Thymus (tissue), 14 donors: ENCODE measurements at places on chromosomes 6 and 20. TPM values are rescaled to one million over a fixed set of nuclear protein-coding genes. Genes with fewer than 3 reads are reported as not detected.

- H3K27ac ChIP-seq: no peak overlapping the region
- H3K4me1 ChIP-seq: no peaks in the 10 kb centered on the region
- H3K36me3 ChIP-seq: no peaks in the 10 kb centered on the region
- DNase-seq: no peak
These were observed 44.0 kb upstream of the POU5F1 start for GRCh38 chr6:31214516-31214915.

- no peaks in the 10 kb centered on the region for H3K4me1 ChIP-seq
- H3K27ac ChIP-seq: no peak overlapping the region
- no peaks in the 10 kb centered on the region for H3K36me3 ChIP-seq
- no peak overlapping the region for H3K4me3 ChIP-seq
- no peak for DNase-seq
- no peaks in the 10 kb centered on the region for H3K27me3 ChIP-seq
These were observed 32.5 kb upstream of the MCUR1 start for GRCh38 chr6:13846841-13847240.

- no peaks in the 10 kb centered on the region for H3K36me3 ChIP-seq
- no peak overlapping the region for H3K27ac ChIP-seq
- H3K4me3 ChIP-seq: no peak overlapping the region
- H3K4me1 ChIP-seq: no peaks in the 10 kb centered on the region
- no peak for DNase-seq
These were observed 11.3 kb downstream of the SLC2A12 start for GRCh38 chr6:134041093-134041492.

GRCh38 chr6:130843575-130844320, 16.5 kb downstream of the SMLR1 start:
- DNase-seq: peak; percentile 48
- no peaks in the 10 kb centered on the region for H3K27me3 ChIP-seq
- H3K4me3 ChIP-seq: no peak overlapping the region
- H3K4me1 ChIP-seq: no peaks in the 10 kb centered on the region

DNA sequence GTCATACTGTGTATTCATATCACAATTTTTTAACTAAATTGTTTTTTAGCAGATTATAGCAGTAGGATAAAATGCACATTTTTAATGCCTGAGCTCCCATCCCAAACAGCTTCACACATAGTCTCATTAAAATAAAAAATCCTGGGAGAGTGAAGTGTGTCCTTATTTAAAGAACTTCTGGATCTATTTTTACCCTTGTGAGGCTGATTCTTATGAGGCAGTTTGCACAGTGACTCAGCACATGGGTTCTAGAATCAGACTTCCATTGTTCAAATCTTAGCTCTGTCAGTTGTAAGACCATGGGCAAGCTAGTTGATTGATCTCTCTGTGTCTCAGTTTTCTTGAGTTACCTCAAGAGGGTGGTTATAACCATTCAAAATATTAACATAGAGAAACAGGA, 72.3 kb downstream of the MACROD2 start:
- no peak overlapping the region for H3K4me3 ChIP-seq
- no peak for DNase-seq
- no peaks in the 10 kb centered on the region for H3K36me3 ChIP-seq
- H3K27ac ChIP-seq: no peak overlapping the region
- no peaks in the 10 kb centered on the region for H3K4me1 ChIP-seq

DNA sequence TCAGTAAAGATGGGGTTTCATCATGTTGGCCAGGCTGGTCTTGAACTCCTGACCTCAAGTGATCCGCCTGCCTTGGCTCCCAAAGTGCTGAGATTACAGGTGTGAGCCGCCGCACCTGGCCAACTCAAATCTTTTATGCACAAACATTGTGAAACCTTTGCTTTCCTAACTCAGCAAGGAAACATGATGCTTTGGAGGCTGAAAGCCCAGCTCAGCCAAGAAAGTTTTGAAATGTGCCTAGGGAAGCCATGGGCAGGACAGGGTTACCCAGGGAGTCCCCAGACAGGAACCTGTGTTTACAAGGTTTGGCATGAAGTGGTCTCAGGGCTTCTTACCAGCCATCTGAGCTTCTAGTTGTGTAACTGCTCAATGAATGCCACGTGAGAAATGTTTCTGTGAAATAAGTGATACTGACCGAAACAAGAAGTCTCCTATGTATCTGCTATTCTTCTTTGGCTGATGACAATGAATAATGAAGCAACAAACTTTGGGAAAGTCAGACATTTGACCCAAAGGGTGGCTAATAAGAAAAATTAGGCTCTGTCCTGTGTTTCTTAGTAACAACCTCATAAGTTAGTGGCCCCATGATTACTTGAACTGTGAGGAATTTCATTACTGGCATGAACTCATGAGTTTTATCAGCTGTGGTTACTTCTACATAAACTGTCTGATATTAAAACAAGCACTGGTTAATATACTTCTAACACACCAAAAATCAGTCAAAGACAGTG, 163.5 kb downstream of the KIF6 start:
- H3K27me3 ChIP-seq: no peaks in the 10 kb centered on the region
- no peak overlapping the region for H3K4me3 ChIP-seq
- no peak for DNase-seq
- H3K27ac ChIP-seq: no peak overlapping the region

SLC35D3 gene
- 0.09 TPM for total RNA-seq
